Right kidney (tissue), 9 donors: ENCODE measurements at places on chromosomes 7 and 10.

GRCh38 chr7:134403062-134403461, 55.8 kb downstream of the AKR1B1 start:
- DNase-seq = no peak

GRCh38 chr10:86345859-86346798, 20.5 kb downstream of the GRID1 start:
- DNase-seq = no peak

GRCh38 chr10:120075349-120075748, 182.8 kb downstream of the SEC23IP start:
- DNase-seq = no peak

DNA sequence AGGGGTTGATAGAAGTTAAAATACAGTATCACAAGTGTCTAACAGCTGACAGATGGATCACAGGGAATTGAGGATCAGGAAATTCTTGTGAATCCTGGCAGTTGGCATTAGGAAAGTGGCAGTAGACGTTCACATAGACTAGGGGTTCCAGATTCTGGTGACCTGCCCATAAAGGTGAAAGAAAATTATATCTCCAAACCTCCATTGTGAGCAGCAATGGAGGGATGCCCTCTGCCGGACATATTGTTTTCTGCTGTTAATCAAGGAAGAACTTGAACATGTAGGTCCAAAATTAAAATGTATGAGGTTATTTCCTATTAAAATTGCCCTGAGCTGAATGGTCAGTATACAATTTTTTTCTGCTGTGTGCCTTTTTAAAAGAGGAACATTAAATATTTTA, 5.1 kb downstream of the NME8 start:
- DNase-seq = no peak

DNA sequence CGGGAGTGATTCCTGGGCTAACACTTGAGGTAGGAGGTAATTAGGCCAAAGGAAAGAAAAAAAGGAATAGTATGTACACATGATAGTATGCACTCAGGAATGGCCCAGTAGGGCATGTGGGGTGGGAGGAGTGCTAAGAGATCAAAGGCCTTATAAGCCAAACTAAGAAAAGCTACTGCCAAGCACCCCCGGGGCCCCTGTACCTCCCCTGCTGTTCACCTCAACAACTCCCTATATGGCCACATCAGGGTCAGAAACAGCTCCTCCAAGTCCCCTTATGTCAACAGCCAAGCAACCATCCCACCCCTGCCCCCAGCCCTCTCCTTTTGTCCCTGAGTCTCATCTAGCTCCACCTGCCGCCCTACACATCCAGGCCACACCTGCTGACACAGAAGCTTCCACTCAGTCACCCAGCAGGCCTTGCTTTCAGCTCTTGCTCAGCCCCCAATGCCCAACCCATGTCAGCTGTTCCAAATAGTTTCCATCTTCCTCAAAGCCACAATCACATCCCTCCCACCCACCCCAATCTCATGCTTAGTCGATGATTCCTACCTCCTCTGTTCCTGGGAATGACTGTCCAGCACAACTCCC, 80.2 kb downstream of the SORBS1 start:
- DNase-seq = no peak

- DNase-seq = no peak
Observed at GRCh38 chr7:15863951-15864625, 177.6 kb upstream of the MEOX2 start.

DNA sequence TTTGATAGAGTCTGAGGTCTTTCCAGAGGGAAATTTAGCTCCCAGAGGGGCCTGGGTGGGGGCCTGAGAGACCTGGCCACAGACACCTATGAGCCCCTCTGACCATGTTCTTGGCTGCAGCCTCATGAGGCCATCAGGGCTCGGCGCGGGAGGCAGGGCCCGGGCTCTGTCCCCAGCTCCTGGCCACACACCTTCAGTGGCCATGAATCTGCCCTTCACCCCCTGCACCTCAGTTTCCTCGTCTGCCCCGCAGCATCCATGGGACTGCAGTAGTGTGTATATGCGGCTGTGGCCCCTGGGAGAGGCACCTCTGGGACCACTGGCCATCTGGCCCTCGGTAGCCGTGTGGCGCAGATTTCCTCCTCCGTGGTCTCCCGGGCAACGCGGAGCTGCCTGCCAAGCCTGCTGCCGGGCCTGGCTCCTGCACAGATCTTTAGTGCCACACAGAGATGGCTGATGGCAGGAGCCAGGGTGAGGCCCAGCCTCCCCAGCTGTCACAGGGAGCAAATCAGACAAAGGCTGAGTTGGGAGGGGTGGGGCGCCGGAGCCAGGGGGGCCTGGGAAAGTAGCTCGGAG, 23.6 kb upstream of the ADCYAP1R1 start:
- no peak for DNase-seq

DNA sequence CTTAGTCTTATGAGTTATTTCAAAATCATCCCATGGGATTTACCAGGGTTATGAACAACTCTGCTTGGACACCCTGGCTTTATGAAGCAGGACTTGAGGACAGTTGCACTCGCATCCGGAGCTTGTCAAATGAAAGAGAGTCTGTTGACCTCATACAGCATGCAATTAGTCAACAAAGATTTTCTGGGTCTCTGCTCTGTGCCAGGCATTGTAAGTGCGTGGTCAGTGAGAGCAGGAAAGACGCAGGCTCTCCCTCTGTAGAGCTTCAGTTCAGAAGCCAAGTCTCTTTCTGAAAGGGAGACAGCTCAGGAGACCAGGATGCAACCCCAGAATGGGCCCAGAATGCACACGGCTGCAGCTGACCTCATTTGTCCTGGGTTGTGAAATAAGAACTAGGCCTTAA, 45.5 kb upstream of the DMBT1 start:
- DNase-seq = no peak

- no peak for DNase-seq
Observed at GRCh38 chr7:28533731-28534531, 121.6 kb downstream of the CREB5 start.

DNA sequence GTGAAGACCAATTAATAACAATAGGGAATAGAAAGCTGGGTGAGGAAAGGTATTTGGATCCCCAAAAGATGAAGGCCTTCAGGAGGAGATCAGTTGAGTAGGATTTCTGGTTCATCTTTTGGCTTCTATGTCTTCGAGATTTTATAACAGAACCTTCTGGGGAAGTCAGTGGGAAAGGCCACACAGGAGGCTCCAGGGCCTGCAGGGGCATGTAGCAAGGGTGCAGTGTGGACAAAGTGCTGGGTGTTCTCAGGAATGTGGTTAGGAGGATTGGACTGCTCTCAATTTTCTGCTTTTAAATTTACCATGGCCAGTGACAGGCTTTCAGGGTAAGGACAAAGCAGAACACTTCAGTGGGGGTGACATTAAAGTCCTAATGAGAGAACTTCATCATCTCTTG, 378.0 kb downstream of the CCSER2 start:
- DNase-seq = no peak

GRCh38 chr10:52313933-52314821, at the start of gene DKK1:
Gene DKK1, plus strand, starts transcription at chr10:52314281. Its CDS starts 154 bp downstream, at chr10:52314435.
- peak; percentile 75 for DNase-seq
